Activated naive CD4-positive, alpha-beta T cell treated with anti-CD3 and anti-CD28 coated beads, Interleukin-2, amount 50 U/mL, for 72 hours (primary cell): ENCODE measurements at places on chromosomes 1 and 21.

- DNase-seq = no peak
Observed at GRCh38 chr1:234658138-234658537, 48.2 kb upstream of the IRF2BP2 start.

DNA sequence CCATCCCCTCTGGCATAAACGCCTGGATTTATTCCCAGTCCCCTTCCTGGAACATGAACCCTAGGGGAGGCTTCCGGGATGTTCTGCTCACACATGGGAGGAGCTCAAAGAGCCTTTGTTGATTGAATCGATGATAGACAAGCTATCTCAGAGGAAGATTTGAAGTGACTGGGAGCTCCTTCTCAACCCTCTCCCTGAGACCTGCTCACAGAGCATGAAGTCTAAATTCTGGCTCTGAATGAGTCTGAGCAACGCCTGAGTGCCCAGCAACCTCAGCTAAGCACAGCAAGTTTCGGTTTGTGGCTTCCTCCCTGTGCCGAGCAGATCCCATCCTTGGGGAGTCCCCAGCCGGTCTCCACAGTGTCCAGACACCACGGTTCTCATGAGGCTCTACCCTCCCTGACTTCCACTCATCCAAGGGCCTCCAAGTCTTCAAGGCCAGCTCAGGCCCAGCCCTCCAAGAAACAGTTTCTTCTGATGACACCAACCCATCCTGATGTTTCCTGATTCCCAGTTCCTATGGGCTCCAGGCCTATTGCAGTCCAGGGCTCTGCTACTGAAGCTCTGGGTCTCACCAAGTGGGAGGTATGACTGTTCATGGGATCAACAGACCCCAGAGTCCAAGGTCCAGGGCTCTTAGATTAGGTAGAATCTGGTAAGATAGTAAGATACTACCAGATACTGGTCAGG is 190.8 kb downstream of the DYRK1A start:
- no peak for DNase-seq

- DNase-seq = peak; percentile 56
Observed at GRCh38 chr1:61082311-61083012, at the start of gene NFIA. Gene NFIA, plus strand, starts transcription at chr1:61082561.

- no peak for DNase-seq
Observed at GRCh38 chr1:119631086-119631432, 17.0 kb downstream of the ZNF697 start.

- DNase-seq = no peak
Observed at GRCh38 chr1:103509250-103509649, 16.2 kb upstream of the RNPC3 start.
